ENCODE measurements at places on chromosomes 1 and 21.

DNA sequence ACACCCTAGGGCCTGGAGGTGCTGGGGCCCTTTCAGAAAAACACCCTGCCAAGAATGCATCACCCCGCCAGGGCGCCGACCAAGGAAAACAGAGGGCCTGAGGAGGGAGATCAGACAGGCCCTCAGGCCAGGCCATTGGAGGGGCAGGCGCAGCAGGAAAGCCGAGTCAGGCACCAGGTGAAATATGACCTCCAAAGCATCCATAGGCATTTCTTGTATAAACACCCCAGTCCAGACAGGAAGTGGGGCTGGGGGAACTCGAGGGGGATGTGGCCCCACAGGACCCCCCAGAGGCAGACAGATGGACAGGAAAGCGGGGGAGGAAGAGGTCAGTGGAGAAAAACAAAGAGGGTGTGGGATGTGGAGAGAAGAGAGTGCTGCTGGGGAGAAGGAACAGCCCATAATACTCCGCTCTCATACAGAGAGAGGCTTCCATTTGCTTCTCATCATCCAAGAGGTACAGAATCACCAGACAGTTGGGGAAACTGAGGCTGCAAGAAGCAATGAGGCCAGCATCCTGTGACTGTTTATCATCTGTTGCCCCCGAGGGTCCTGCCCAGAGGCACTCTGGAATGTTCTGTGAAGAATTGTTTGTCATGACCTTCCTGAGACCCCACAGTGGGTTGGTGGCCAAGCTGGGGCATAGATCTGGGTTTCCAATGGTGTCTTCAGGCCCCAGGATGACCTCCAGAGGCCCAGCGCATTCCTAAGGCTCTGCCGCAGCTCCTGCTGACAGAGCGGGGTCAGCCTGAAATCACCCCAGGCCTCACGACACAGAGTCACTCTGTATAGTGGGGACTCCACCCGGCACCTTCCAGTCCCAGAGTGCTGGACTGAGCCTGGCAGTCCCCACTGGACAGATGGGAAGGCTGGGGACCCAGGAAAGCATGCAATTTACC lies 18.0 kb downstream of the TRIM62 start:
- DNase-seq = peak; percentile 64

DNA sequence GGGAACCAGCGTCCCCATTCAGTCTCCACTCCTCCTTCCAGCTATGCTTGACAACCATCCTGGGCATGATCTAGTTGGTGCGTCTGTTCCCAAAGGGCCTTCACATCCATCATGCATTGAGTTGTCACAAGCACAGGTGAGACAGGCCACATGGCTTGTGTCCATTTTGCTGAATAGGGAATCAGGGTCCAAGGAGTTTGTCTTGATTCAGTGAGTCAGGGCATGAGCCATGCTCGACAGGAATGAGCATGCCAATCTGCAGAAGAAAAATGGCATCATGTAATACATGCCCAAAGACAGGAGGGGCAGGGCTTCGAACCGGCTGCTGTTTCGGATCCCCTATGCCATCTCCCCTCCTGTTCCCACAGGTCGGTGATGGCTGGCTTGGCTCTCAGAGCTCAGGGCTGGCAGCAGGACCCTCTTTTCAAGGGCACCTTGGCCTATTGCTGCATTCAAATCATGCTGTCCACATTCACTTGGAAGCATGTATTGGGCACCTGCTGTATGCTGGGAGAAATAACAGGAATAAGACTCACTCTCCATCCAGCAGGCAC lies 44.5 kb downstream of the PKP1 start:
- peak; percentile 5 for DNase-seq

DNA sequence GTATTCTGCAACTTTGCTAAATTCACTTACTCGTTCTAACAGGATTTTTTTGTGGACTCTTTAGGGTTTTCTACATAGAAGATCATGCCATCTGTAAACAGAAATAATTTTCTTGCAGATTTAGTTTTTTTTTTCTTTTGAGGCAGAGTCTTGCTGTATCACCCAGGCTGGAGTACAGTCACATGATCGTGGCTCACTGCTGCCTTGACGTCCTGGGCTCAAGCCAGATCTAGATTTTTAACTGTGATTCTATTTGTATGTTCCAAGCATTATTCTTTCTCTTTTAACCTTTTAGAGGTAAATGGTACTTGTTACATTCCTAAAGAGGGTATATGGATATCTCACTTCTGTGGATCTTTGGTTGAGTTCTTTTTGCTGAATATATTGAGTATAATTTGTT lies 18.6 kb downstream of the FABP3 start:
- DNase-seq = no peak

DNA sequence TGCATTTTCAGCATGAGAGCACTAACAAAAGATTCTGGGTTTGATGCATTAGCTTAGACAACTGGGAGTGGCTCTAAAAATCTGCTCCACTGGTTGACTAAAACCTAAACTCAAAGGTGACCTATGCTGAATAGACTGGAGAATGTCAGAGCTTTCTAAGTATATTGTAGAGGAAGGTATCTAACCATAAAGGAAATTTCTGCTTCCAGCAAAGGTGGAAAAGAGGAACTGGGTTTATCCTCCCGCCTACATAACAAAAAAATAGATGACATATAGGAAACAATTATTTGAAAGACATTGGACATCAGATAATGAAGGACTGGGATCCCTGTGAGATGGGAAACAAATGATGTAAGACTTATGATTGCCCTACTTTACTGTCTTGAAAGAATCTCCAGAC lies 35.8 kb upstream of the CR2 start:
- DNase-seq = no peak

DNA sequence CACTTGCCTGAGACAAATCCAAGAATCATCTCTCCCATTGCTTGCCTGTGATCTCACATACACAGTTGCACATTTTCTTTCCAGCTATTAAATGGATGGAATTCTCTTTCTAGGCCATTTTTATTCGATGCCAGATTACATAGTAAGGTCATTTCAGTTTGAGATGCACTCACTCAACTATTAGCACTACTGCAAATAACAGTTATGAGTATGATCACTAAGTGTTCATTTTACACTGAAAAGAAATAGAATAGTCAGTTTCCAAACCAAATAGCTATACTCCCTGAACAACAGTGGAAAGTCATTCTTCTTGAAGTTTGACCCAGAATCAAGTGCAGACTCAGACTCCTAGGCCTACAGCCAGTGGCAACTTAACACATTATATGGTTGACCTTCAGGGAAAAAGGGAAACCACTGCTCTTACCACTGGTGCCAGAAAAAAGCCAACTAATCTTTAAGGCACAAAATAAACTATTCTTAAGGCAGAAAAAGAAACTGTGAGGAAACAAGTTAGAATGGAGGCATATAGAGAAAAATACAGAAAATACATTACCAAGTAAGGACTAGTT lies 31.5 kb downstream of the WNT2B start:
- DNase-seq = peak; percentile 24

DNA sequence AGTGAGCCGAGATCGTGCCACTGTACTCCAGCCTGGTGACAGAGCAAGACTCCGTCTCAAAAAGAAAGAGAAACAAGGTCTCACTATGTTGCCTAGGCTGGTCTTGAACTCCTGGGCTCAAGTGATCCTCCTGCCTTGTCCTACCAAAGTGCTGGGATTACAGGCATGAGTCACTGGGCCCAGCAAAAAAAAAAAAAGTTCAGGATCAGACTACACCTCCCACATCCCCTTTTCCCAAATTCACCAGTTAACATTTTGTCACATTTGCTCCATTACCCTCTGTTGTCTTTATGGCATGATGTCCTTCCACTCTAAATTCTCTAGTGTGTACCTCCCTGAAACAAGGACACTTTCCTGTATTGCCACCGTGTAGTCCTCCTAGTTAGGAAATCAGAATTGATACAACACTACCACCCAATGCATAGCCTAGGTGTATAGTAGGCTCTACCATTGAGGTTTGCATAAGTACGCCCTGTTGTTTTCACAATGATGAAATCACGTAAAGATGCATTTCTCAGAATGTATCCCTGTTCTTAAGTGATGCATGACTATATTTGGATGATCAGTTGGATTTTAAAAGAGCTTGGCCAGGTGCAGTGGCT lies 10.7 kb downstream of the SPEN start:
- no peak for DNase-seq

DNA sequence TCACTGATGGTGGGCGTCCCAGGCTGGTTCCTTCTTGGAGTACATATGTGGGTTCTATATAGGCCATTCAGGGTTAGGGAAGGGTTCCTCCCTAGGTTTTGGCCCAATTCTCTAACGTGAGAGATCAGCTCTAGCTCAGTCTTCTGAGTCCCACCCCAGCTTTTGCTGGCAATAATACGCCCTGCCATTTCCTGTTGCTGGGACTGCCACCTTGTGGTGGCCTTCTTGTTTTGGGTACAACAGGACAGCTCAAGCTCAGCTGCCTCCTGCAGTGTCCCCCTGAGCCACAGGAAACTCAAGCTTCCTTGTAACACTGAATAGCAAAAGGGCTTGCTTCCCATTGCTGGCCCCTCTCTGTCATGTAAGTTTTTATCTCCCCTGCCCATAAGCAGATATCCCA lies 77.8 kb downstream of the BACH1 start:
- no peak for DNase-seq
